ENCODE measurements at places on chromosomes 7 and 10.

- no peak for DNase-seq
Measured at GRCh38 chr10:13668126-13668525, 81.4 kb downstream of the PRPF18 start.

DNA sequence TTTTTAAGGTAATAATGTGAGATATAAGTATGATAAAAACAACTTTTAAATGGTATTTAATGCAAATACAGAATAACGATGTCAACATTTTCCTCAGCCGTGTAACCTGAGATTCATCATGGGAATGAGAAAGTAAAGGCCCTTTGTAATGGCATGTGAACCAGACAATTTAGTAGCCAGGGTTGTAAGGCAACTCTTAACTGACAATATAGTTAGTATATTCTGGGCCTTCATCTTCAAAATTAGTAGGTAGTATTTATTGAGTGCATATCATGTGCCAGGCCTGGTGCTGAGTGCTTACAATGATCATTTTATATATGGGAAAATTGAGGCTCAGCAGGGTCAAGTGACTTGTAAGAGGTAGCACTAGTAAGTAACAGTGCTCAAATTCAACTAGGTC is 10.6 kb downstream of the LSM8 start:
- no peak for DNase-seq

GRCh38 chr7:3753868-3754267 is 452.8 kb downstream of the SDK1 start:
- no peak for DNase-seq

DNA sequence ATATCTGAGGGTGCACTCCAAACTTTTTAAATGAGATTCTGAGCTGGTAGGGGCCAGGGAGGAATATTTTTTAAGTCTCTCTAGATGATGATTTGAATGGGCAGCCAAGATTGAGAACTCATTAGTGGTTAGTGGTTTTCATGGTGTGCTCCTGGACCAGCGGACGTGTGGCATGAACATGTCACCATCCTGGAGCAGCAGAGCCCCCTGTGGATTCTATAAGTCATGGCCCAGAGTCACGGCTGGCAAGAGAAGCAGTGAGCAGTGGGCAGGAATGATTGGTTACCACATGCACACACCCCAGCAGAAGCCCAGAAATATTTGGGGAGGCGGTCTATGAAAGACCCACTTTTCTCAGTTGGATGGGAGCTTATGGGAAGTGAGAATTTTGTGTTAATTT is 21.2 kb upstream of the UCN3 start:
- DNase-seq: no peak

- DNase-seq: no peak
Measured at GRCh38 chr7:140013676-140014075, 49.1 kb downstream of the PARP12 start.

- DNase-seq: no peak
Measured at GRCh38 chr10:129090618-129091366, 376.2 kb upstream of the MGMT start.

DNA sequence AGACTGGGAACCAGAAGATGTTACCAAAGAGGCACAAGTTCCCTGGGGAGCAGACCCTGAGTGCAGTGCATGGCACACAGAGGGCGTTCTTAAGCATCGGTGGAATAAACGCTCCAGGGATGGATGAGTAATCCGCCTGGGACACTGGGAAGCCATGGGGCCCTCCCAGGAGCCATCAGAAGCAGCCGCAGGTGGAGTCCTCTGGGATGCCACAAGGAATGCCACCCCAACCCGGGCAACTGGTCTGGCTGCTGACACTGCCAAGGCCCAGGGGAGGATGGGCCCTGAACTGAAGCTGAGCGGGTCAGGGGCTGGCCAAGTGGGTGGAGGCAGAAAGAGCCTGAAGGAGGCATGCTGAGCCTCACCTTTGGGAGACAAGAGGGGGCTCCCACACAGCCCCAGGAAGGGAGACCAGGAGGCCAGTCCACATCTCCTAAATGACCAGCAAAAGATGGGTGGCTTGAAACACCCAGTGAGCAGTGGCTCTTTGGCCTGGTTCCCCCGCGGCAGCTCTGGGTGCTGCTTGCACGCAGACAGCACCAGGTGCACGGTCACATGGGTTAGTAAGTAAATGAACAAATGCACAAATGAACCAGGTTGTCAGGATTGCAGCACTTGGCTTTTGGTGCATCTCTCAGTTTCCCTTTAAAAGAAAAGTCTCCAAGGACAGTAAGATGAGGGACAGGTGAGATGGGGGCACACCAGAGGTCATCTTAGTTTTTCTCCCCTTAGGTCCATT is 141.3 kb upstream of the ZMIZ1 start:
- DNase-seq: no peak

DNA sequence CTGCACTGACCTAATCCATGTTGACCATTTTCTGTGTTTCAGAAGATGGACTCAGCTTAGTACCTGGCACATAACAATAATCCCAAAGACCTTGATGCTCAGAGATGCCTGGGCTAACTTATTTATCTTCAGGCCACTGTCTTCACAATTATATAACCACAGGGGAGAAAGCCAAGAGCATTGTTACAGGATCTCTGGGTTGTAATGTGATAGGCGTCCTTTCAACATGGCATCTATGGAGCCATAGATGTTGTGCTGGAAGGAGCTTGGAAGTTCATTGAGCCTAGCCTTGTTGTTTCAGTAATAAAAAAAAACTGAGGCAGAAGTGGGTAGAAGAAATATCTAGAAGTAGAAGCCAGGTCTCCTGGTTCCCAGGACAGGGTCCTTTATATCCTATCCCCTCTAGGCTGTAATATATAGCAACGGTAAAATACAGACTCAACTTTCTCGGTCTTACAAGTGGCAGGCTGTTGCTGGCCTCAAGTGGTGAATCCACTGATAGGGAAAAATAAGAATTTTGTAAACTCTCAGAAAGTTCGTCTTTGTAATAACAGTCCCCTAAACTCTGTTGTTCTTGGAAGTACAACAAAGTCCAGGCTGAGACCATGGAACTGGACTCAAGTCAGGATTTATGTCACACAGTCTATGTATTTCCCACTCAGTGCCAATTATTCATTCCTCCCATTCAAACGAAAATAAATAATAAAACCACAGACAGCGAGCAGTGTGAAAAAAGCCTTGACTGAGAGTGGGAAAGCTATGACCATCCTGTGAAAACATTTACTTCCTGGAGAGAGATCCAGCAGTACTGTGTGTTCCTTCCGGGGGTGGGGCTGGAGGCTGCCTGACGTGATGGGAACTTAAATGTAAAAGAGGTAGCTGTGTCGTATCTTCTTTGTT is 277.6 kb downstream of the REEP3 start:
- DNase-seq: no peak

- no peak for DNase-seq
Measured at GRCh38 chr10:22230158-22230833, 12.5 kb upstream of the EBLN1 start.

DNA sequence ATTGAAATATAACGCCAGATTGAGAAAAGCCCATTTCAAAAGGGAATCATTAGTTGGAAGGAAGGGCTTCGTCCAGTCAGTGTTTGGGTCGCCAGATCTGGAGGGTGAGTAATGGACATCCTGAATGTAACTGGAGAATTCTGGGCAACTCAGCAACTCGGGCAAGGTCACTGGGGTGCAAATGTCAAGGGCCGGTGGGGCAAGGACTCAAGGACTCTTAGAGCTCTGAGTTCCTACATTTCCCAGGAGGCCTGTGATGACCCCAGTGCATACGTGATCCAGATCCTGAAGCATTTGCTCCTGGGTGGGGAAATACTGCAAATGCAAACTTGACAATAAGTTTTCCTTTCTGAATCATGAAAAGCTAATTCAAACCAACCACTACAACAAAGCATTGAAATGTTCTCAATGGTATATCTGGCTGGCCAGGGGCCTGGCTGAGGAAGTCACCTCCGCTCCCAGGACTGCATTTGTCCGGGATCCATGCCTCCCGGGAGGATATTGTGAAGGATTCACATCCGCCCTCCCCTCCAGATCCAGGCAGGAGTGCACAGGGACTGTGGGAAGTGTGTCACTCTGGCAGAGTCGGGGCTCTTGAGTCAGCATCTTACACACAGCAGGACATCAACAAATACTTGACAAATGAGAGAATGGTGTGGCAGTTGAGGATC is 164.0 kb downstream of the FANK1 start:
- no peak for DNase-seq

- no peak for DNase-seq
Measured at GRCh38 chr10:44899450-44900080, 11.6 kb upstream of the TMEM72 start.

DNA sequence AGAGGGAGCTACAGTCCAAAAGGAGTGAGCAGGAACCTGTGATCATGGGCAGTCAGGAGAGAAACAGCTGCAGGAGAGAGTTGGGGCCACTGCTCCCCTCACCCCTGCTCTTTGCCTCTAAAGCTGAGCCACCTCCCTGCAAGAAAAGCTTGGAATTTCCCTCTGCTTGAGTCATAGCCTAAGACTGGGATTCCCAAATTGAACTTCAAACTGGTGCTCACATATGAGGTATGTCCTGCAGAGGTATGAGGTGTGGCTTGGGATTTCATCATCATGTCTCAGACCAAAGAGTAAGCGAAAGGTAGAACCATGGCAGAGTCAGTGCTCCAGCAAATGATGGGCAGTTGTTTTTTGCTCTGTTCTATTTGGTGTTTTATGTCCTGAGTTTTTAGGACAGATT is 237.1 kb upstream of the NRP1 start:
- DNase-seq: no peak

DNA sequence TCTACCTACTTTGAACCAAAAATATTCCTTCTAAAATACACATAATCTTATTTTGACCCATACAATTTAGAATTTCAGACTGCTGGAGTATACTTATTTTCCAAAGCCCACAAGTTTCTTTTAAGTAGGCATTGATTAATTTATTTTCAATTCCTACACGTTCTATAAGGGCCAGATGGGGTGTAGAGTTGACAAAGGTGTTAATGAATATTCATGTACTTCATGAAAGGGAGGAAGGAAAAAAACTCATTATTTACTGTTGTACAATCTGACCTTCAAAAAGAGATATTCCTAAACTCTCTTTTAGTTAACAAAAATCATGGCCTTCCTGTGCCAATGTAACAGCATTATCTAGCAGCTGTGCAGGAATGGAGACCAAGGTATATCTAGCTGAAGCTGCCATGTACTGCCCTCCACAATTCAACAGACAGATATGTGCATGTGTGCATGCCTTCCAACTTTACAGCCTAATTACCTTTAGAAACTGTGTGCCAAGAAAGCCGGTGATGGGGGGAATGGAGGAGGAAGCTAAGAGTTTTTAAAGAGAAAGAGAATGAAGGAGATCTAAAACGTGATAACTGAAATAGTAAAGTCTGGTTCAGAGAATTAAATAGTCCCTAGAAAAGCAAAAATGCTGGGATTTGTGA is 108.9 kb downstream of the UPF2 start:
- DNase-seq: no peak

- DNase-seq: no peak
Measured at GRCh38 chr7:116327752-116328151, 117.4 kb downstream of the TES start.

- no peak for DNase-seq
Measured at GRCh38 chr7:83111391-83111790, 51.3 kb downstream of the PCLO start.

- no peak for DNase-seq
Measured at GRCh38 chr7:112125250-112125649, 80.9 kb downstream of the DOCK4 start.

Measured in stimulated activated CD4-positive, alpha-beta T cell treated with anti-CD3 and anti-CD28 coated beads, Interleukin-15, amount 100 ng/mL, for 48 hours (primary cell).